ENCODE measurements at places on chromosomes 16 and 17.

- DNase-seq = no peak
These were observed 10.8 kb upstream of the C16orf95 start for GRCh38 chr16:87327798-87328495.

DNA sequence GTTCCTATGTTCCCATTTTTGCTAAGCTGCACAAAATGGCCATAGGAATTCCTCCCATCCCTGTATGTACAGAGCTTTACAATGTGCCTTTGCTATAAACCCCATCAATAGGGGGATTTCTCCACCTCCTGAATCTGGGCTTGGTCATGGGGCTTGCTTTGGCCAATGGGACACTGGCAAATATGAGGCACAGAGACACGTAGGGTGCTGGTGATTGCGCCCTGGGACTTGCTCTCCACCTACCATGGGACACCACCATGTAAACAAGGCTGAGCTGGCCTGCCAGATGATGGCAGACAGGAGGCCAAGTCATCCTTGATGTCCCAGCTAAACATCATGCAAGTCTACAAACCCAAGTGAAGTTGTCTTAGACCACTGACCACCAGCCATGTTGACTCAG is 15.3 kb upstream of the ALDH3A1 start:
- no peak for DNase-seq

DNA sequence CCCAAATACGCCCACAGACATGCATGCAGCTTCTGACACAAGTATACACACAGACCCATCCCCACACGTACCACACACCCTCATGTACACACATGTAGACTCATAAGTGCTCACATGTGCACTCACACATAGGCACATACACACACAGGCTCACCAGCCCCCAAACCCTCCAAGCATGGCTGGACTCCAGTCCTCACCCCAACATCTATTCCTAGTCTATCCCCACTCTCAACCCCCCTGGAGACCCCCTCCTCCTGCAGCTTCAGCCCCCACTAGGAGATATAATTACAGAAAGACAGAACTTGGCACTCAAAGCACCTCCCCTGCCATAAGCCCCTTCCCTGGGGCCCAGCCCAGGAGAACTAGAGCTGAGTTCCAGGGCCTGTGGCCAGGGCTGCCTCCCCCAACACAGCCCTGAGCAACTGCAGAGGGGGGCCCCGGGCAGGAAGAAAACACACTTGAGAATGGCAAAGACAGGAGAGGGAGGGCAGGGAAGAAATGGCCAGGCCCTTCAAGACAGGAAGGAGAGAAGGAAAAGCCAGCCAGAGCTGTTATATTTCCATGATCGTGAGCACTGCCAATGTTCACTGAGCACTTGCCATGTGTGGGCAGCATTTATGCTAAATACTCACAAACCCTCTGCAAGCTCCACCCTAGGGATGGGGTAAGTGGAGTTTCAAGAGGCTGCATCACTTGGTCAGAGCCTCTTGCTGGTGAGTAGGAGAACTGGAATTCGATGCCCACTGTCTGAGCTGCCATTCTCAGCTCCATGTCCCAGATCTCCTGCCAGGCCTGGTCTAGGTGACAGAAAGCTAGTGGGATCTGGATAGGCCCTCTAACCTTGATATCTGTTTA is 224.5 kb downstream of the ZNF423 start:
- DNase-seq = no peak

- no peak for DNase-seq
These were observed 42.4 kb upstream of the MTMR4 start for GRCh38 chr17:58556833-58557250.

DNA sequence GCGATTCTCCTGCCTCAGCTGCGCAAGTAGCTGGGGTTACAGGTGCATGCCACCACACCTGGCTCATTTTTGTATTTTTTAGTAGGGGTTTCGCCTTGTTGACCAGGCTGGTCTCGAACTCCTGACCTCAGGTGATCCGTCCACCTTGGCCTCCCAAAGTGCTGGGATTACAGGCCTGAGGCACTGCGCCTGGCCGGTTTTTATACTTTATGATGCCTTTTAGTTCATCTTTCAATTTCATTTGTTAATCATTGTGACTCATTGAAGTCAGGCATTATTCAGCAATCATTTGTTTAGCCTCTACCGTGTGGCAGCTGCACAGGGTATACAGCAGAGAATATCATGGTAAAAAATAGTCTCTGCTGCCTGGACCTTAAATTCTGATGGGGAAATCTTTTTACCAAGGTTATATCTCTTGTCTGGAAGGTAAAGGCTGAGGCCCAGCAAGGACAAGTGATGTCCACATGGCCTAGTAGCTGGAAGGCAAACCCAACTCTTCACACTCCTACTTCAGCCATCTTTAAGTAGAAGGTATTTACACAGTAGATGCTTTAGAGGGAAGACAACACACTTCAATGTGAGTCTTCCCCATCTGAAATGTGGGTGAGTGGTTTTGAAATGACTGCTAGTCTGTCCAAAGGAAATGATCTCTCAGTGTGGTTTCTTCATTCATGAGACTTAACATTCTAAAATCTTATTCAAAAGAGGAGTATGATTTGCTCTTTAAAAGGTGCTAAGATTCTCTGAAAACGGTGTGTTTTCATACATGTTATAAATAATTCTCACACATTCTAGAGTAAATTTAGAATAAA is 2.4 kb downstream of the PRPSAP2 start:
- DNase-seq = no peak

DNA sequence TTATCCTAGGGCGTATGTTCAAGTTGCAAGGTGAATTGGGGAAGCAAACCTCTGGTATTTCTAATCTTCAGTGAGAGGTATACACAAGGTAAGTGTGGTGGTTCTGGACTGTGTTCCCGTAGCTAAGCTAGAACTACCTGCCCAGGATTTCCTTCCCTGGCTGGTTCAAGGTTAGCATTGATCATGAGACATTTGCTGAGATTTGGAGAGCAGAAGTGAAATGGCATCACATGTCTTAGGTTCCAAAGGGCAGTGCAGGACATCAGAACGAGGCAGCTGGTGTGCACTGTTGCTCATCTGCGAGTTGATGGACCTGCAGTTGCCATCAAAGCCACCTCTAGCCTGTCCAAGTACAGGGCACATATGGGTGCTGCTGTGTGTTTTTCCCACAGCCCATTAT is 95.2 kb downstream of the EMP2 start:
- DNase-seq = no peak

- no peak for DNase-seq
These were observed 1355.2 kb downstream of the CDH8 start for GRCh38 chr16:60681043-60681442.

- no peak for DNase-seq
These were observed 209.4 kb downstream of the SEC14L1 start for GRCh38 chr17:77349976-77350830.

DNA sequence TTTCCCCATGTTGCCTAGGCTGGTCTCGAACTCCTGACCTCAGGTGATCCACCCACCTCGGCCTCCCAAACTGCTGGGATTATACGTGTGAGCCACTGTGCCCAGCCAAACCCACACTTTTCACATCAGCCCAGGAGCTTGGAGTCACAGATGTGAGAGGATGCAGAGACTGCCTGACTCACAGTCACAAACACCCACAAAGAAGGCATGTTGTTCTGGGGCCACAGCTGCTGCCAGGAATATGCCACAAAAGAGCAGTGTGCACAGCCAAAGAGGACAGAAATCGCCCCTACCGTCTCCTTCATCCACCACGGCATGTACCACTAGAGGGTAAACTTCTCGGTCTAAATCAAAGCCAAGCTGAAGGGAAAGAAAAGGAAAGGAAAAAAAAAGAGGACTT is 25.1 kb upstream of the FOXJ1 start:
- no peak for DNase-seq

DNA sequence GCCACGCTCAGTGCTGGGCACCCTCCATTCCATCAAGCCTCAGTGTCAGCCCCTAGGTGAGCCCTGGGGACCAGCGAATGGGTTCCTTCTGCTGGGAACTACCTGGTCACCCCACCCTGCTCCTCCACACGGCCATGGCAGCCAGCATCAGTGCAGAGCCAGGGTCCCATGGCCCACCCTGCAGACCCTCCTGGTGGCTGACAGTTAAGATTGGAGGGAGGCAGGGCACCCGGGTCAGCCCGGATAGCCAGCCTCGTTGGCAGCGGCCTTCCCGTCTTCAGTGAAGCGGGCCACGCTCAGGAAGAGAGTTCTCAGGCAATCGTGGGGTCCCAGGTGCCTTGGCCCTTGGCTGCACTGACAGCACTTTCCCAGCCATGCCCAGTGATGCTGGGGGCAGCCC is 37.1 kb upstream of the ACSF3 start:
- DNase-seq = no peak

DNA sequence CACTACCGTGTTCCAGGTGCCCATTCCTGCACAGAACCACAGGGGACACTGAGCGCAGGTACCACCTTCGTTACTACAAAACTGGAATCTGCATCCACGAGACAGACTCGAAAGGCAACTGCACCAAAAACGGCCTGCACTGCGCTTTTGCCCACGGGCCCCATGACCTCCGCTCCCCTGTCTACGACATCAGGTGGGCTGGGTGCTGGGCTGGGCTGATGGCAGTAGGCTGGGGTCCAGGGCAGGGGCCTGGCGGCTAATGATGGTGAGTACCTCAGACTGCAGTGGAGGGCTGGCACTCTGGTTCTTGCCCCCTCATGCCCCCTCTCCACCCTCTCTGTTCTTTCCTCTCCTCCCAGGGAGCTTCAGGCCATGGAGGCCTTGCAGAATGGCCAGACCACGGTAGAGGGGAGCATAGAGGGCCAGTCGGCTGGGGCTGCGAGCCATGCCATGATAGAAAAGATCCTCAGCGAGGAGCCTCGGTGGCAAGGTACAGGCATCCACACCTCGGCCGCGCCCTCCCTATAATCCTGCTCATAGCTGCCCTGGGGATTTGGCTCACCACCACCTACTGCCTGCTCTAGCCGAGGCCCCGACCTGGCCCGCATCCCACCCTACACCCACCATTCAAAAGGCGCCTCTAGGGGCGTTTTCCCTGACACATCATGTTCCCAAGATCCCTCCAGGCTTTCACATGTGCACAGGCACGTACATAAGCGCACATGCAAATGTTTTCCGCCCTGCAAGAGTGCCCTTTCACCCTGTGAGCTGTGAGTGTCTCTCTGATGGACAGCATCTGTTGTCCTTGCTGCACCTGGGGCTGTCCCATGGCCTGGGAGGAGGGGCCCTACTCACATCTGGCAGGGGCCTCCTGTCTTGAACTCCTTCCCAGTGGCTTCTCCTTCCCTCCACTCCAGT is 27.7 kb downstream of the UNK start:
- no peak for DNase-seq

DNA sequence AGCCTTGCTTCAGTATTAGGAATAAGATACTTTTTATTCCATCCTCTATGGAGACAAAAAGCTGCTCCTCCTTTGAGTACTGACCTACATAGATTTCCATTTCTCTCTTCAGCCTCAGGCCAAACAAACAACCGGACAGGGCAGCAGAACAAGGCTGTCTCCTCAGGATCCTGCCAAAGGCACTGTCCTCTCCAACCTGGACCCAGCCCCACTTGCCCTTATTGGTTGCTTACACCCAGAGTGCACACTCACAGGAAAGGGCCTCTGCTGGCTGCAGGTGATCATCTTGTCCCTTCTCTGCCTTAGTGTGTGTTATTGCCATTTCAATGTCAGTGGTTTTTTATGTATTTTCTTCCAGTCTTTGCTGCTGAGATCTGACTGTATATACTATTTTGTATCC is 26.6 kb downstream of the LIG3 start:
- no peak for DNase-seq

DNA sequence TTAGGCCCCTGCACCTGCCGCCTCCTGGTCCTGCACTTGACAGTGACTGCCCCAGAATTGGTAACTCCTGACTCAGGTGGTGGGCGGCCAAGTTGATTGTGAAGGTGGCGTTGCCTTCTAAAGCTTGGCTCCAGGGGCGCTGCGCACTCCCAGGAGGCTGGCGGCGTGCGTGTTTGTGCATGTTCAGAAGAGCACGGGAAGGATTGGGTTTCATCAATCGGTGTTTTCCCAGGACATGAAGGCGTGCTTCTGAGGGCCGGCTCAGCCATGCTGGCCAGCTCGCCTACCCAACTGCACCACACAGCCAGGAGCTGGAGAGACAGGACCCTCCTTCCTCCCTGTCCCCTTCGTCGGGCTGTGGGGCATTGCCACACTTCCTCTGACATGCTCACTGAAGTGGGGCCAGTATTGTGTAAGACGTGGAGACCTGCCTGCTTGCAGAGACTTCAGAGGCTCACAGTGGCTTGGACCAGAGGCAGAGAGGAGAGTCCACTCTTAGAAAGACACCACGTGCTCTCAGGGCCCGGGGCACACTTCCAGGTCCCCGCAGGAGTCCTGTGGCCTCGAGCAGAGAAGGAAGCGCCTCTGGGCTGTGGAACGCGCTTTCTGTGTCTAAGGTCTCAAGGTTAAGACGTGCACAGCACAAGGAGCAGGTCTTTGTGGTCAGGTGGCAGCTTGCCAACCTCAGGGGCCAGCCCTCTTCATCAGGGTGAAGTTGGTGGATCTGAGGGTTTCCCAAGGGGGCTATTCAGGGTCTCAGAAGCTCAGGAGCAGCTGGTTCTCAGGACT is 2.8 kb downstream of the RAB40C start:
- peak; percentile 86 for DNase-seq

Measured in NCI-H187 (cell line).